ENCODE measurements at places on chromosomes 13 and 19.

- DNase-seq = no peak
These were observed 203.2 kb downstream of the FGF14 start for GRCh38 chr13:102198418-102199311.

DNA sequence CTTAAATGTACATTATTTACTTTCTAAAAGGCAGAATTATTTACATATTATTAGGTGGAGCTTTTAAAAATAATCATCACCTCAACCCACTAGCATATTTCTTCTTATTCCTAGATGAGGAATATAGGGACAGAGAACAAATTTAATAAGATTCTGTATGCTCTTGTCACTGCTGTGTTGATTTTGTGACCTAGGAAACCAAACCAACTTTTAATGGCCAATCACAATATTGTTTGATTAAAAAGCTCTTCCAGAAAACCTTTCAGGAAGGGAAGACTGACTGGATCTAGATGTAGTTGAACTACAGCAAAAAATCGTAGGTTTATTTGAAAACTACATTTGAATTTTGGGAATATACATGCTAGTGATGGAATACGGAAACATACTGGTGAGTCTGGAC is 91.8 kb upstream of the RAP2A start:
- DNase-seq = no peak

GRCh38 chr13:57824121-57824520 is 192.6 kb downstream of the PCDH17 start:
- DNase-seq = no peak

DNA sequence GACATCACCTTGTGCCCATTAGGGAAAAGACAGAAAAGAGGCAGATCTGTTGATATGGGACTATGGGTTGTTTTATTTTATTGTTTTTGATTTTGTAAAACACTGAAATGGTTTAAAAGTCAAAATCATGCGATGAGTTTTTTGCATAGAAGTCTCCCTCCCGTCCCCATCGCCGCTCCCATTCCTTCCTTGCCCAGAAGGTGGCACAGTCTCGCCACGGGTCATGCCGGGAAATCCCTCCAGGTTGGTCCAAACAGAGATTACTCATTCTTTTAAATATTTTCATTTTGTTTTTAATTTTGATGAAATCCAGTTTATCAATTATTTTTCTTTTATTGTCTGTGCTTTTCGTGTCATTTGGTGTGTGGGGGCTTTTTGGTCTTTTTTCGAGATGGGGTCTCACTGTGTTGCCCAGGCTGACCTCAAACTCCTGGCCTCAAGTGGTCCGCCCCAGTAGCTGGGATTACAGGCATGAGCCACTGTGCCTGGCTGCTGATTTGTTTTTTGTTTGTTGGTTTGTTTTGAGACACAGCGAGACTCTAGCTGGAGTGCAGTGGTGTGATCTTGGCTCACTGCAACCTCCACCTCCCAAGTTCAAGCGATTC is 9.2 kb downstream of the PGPEP1 start:
- no peak for DNase-seq

DNA sequence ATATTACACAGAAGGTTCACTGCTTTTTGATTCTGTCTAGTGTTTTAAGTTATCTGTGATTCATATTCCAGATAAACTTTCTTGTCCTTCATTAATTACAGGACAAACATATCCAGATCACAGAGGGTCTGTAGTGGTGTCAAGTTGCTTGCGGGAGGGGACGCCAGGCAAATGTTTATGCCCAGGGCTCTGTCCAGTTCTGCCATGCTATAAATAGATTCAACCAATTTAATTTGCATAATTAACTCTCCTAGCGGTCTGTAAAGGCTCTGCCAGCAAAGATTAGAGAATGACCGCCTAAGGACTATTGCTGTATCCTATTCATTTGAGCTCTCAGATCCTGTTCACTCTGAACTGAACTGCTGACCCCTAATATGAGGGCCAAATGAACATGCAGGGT is 59.7 kb upstream of the TRPC4 start:
- no peak for DNase-seq

GRCh38 chr13:107233541-107233940 is 665.6 kb upstream of the ARGLU1 start:
- no peak for DNase-seq

GRCh38 chr13:60838581-60838980 is 441.6 kb downstream of the TDRD3 start:
- no peak for DNase-seq

DNA sequence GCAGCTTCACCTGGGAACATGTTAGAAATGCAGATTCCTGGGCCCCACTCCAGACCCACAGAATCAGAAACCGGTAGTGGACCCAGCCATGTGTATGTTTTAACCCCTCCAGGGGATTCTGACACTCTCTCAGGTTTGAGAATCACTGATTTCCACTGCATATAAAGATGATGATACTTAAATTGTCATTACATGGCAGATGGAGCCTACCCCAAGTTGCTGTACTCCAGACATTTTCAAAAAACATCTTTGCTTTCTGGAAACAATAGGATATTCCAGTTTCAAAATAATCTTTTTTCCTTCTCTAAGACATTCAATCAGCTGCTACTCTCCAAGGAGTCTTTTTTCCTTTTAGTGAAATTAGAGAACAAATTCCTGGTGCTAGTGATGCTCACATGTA is 48.6 kb upstream of the RGCC start:
- no peak for DNase-seq

GRCh38 chr19:19061506-19061905 is 2.3 kb upstream of the SLC25A42 start:
- no peak for DNase-seq

DNA sequence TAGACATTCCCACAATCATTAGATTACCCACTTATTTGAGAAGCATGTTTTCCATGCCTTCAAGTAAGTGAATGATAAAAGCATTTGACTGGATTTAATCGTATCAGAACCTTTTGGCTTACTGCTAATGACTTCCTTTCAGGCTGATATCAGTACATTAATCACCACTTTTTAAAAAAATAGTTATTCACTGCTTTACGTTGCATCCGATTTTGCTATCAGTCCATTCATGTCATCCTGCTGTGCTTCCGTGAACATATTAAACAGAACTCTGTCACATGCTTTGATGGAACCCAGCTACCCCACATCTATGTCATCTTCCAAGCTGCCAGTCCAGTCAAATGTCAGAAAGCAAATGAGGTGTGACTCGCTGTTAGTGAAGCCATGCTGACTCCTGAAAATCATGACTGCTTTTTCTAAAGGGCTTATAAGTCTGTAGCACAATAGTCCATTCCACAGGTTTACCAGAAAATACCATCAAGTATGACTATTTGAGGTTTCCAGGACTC is 440.9 kb downstream of the IRS2 start:
- DNase-seq = no peak

DNA sequence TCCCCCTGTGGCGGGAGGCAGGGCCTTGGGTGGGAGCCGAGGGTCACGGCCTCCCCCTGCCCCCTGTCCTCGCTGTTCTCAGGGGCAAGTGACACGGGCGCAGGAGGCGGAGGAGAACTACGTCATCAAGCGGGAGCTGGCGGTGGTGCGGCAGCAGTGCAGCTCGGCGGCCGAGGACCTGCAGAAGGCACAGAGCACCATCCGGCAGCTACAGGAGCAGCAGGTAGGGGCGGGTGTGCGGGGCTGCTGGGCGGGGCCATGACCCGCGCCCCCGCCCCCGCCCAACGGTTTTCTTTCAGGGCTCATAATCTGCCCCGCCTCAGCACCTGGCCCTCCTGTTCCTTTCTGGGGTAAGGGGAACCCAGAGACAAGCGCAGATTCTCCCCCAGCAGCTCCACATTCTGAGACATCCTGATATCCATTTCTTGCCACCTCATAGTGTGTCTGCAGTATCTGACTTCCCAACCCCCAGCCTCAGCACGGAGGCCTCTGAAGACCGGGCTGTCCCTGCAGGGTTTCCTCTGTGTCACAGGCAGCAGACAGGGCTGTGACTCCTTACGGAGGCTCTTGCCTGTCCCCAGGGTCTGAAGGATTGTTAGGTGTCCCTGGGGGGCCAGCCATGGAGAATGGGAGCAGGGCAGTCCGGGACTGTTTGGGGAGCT is 15.9 kb downstream of the PRR36 start:
- DNase-seq = no peak

DNA sequence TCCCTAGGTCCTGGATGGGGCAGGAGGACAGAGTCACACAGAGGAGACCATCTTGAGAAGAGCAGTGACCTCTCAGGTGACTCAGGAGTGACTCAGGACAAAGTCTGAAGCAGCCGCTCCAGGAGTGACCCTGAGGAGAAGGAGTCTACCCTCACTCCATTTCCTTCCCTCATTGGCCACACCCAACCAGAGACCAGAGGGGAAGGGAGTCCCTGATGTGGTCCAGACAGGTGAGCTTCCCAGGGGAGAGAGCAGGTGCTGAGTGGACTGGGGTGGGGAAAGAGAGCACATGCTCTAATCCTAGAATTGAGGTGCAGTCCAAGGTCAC is 75.5 kb upstream of the MEDAG start:
- no peak for DNase-seq

DNA sequence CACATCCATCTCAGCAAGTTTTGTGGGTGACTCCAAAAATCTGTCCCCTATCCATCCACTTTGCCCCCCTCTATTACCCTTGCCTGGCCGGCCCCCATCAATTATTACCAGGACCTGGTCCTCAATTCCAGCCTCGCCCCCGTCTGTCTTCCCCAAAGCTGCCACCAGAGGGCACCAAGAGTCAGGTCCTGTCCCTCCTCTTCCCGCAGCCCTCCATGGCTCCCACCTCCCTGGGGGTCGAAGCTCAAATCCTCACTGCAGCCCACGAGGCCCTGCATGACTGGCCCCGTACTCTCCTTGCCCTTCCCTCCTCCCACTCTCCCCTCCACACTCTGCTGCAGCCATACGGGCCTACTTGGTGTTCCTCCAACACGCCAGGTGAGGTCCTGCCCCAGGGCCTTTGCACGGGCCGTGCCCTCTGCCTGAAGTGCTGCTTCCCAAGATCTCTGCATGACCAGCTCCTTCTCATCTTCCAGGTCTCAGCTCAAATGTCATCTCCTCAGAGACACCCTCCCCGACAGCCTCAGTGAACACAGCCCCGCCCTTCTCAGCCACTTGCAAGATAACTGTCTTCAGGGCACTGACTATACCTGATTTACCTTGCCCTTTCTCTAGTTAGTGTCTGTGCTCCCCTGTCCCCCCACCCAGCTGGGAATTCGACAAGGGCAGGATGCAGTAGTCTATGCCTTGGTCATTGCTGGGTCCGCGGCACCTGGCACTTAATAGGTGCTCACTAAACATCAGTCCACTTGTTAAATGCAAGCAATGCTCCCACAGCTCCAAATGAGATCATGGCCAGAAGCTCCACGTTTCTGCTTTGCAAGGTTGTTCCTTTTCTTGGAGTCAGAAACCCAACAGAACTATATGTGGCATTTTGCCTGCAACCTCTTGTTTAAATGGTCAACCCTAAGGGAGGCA is 16.8 kb upstream of the SEMA6B start:
- peak; percentile 52 for DNase-seq

DNA sequence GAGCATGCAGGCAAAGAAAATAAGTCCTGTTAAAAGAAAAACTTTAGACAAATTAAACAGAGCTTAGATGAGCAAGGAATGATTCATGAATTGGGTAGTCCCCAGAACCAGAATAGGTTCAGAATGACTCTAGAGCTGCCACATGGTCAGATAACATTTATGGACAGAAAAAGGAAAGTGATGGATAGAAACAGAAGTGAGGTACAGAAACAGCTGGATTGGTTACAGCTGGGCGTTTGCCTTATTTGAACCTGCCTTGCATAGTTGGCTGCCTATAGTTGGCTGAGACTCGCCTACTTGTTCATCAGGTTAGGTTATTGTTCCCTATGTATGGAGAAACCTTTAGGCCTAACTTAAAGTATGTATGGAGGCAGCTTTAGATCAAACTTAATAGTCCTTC is 35.4 kb downstream of the WDFY2 start:
- DNase-seq = no peak
